ENCODE measurements at places on chromosomes 5 and 9.

GRCh38 chr5:74056789-74057164 is 430.8 kb downstream of the ARHGEF28 start:
- H3K36me3 ChIP-seq = no peaks in the 10 kb centered on the region
- no peaks in the 10 kb centered on the region for H3K27me3 ChIP-seq
- H3K4me1 ChIP-seq = no peaks in the 10 kb centered on the region
- H3K4me3 ChIP-seq = no peak overlapping the region
- H3K27ac ChIP-seq = no peak overlapping the region

DNA sequence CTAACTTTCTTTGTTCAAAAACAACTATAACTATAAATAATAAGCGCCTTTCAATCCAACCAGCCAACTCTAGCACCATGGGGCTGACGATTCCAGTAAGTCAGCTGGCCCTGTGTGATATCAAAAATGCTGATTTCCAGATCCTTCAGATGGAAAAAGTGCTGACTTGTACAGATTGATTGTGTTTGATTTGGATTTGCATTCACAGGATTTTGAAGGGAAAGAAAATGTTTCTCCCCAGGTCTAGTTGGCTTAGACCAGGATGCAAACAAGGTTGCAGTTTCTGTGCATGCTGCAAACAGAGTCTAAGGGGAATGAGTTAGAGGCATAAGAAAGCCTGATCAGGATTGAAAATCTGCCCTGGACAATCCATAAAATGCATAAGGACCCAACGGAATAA is 68.9 kb downstream of the SLC1A3 start:
- no peaks in the 10 kb centered on the region for H3K36me3 ChIP-seq
- no peaks in the 10 kb centered on the region for H3K27me3 ChIP-seq
- no peak overlapping the region for H3K27ac ChIP-seq
- no peak overlapping the region for H3K4me3 ChIP-seq
- H3K4me1 ChIP-seq = no peaks in the 10 kb centered on the region

DNA sequence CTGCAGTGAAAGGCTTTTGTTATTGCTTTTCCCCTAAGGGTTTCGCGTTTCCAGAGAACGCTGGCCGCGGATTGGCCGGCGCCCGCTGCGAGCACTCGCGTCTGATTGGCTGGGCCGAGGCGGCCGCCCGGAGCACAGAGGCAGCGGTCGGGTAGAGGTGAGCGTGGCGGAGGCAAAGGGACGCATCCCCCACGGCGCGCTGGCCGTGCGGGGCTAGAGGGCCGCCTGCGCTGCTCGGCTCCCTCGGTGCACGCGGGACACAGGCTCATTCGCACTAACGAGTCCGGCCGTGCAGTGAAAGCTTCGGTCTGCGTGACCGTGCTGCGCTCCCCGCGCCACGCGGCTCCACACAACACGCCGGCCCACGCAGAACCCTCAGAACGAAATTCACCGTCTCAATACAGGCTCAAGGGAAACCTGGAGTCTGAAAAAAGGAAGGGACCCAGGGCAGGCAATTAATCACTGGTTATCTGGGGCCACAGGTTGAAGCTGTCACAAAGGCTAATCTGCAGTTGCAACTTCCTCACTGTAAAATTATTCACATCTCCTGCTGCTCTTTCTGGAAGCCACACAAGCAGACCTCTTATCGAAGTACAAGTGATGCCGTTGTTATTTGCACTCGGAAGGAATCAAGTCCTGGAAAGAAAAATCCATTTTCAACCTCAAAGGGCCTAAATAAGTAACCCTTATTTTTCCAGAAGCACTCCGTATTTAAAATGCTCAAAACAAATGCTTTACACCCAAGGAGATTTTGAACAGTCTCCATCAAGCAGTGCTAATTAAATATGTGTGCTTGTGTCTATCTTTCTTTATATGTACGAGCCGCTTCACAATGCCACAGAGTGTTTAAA is 94.6 kb downstream of the ZNF608 start:
- DNase-seq = no peak
- H3K4me3 ChIP-seq = peak overlapping the region; percentile 47
- no peaks in the 10 kb centered on the region for H3K27me3 ChIP-seq
- peaks cover 60% of the 10 kb centered on the region for H3K4me1 ChIP-seq
- H3K27ac ChIP-seq = peak overlapping the region; percentile 47

DNA sequence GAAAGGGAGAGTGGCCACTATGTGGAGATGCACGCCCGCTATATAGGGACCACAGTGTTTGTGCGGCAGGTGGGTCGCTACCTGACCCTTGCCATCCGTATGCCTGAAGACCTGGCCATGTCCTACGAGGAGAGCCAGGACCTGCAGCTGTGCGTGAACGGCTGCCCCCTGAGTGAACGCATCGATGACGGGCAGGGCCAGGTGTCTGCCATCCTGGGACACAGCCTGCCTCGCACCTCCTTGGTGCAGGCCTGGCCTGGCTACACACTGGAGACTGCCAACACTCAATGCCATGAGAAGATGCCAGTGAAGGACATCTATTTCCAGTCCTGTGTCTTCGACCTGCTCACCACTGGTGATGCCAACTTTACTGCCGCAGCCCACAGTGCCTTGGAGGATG is 19.8 kb downstream of the RGMB start:
- no peak for DNase-seq
- no peak overlapping the region for H3K4me3 ChIP-seq
- H3K27ac ChIP-seq = no peak overlapping the region
- no peaks in the 10 kb centered on the region for H3K27me3 ChIP-seq
- no peaks in the 10 kb centered on the region for H3K36me3 ChIP-seq
- H3K4me1 ChIP-seq = no peaks in the 10 kb centered on the region

DNA sequence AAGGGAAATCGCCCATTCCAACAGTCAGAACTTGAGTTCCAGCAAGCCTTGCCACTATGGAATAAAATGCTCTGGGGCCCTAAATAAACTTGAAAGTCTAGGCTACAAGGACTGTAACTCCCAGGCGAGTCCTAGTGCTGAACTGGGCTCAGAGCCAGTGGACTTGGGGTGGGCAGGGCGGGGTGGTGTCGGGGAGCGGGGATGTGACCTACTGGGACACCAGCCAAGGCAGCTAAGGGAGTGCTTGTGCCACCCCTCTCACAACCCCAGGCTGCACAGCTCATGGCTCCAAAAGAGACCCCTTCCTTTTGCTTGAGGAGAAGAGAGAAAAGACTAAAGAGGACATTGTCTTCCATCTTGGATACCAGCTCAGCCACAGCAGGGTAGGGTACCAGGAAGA is 61.5 kb downstream of the MEIKIN start:
- no peaks in the 10 kb centered on the region for H3K4me1 ChIP-seq
- H3K36me3 ChIP-seq = no peaks in the 10 kb centered on the region
- H3K27me3 ChIP-seq = no peaks in the 10 kb centered on the region
- no peak for DNase-seq
- no peak overlapping the region for H3K27ac ChIP-seq

- H3K4me1 ChIP-seq = peaks cover 44% of the 10 kb centered on the region
- H3K27me3 ChIP-seq = no peaks in the 10 kb centered on the region
Observed at GRCh38 chr9:21520501-21521228, 38.6 kb upstream of the IFNE start.

- H3K36me3 ChIP-seq = no peaks in the 10 kb centered on the region
- DNase-seq = no peak
- H3K4me3 ChIP-seq = no peak overlapping the region
- no peaks in the 10 kb centered on the region for H3K4me1 ChIP-seq
Observed at GRCh38 chr5:180007582-180007981, 64.0 kb downstream of the RNF130 start.
